ENCODE measurements at places on chromosomes 6 and 20. TPM values are rescaled to one million over a fixed set of nuclear protein-coding genes. Genes with fewer than 3 reads are reported as not detected.

NOL4L gene
- 15.9 TPM for total RNA-seq

GRCh38 chr6:137016356-137016755, 28.4 kb downstream of the IL20RA start:
- no peak overlapping the region for H3K4me3 ChIP-seq
- H3K4me1 ChIP-seq: no peaks in the 10 kb centered on the region

GRCh38 chr20:49768204-49769047, 44.2 kb upstream of the SLC9A8 start:
- H3K36me3 ChIP-seq: peaks cover 2% of the 10 kb centered on the region
- DNase-seq: peak; percentile 31
- no peak overlapping the region for H3K27ac ChIP-seq
- H3K4me1 ChIP-seq: peaks cover 13% of the 10 kb centered on the region
- peak overlapping the region; percentile 11 for H3K4me3 ChIP-seq

DNA sequence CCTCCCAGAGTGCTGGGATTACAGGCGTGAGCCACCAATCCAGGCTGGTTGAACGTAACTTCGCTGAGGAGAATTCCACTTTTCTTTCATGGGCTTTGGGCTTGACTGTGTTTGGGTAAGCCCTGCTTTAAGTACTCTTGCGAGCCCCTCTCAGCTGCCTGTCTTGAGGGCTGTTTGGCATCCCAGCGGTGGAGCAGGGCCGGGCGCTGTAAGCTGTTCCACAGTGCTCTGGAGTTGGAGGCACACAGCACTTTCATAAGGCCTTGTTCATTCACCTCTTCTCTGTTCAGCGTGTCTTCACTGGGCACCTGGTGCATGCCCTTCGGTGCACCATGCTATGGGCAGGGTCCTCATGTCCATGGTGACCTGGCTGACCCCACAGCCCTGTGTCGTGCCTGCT, 21.6 kb downstream of the PNLDC1 start:
- H3K27me3 ChIP-seq: no peaks in the 10 kb centered on the region
- peaks cover 11% of the 10 kb centered on the region for H3K36me3 ChIP-seq
- no peak overlapping the region for H3K27ac ChIP-seq
- no peak overlapping the region for H3K4me3 ChIP-seq
- DNase-seq: no peak
- H3K4me1 ChIP-seq: peaks cover 19% of the 10 kb centered on the region

DNA sequence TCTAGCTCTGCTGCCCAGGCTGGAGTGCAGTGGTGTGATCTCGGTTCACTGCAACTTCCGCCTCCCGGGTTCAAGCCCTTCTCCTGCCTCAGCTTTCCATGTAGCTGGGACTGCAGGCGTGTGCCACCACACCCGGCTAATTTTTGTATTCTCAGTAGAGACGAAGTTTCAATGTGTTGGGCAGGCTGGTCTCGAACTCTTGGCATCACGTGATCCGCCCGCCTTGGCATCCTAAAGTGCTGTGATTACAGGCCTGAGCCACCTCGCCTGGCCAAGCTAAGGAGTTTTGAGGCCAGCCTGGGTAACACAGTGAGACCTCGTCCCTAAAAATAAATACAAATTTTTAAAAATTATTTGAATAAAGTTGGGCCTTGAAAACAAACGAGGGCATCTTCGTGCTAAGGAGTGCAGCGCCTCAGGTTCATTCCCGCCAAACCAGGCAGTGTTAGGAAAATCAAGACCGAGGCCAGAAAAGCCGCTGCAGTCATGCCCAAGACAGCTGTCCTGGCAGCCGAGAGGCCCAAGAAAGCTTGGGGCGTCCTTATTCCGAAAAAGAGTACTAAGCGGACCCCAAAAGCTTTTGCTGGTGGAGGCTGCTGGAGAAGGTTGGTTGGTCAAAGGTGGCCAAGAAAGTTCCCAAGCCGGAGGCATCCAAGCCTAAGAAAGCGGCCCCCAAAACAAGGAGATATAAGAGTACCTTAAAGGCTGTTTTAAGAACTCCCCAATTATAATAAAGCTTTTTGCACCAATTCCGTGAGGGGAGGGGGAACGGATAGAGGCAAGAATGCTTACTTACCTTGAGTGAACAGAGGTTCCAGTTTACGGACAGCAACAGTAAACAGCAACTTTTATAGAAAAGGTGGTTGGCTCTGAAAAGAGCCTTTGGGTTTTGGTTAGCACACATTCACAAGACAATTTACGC, 109.0 kb downstream of the HFE start:
- H3K27me3 ChIP-seq: peaks cover 20% of the 10 kb centered on the region
- peak overlapping the region; percentile 92 for H3K27ac ChIP-seq
- peaks cover 24% of the 10 kb centered on the region for H3K36me3 ChIP-seq
- H3K4me1 ChIP-seq: peaks cover 42% of the 10 kb centered on the region

- H3K27ac ChIP-seq: no peak overlapping the region
- DNase-seq: no peak
- no peak overlapping the region for H3K4me3 ChIP-seq
- peaks cover 33% of the 10 kb centered on the region for H3K36me3 ChIP-seq
- H3K27me3 ChIP-seq: no peaks in the 10 kb centered on the region
Measured at GRCh38 chr6:87628881-87629280, 38.9 kb downstream of the ORC3 start.

DNA sequence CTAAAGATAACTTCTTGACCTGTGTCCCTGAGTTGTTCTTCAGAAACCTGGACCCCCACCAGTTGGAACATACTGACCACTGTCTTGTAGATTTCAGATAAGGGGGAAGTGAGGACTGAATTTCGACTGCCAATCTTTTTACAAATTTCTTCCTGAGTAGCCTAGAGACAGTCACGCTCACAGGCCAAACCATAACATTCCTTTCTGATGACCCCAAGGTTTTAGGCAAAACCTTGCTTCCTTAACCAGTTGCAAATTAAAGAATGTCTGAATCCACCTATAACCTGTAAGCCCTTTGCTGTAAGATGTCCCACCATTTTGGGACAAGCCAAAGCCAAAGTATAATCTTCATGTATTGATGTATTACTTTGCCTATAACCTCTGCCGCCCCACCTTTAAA, 306.9 kb downstream of the LRFN2 start:
- no peaks in the 10 kb centered on the region for H3K4me1 ChIP-seq
- H3K27me3 ChIP-seq: peaks cover 10% of the 10 kb centered on the region
- H3K4me3 ChIP-seq: no peak overlapping the region
- H3K27ac ChIP-seq: no peak overlapping the region
- no peaks in the 10 kb centered on the region for H3K36me3 ChIP-seq

GRCh38 chr6:121697921-121698320, 262.5 kb downstream of the GJA1 start:
- H3K36me3 ChIP-seq: peaks cover 1% of the 10 kb centered on the region
- H3K4me3 ChIP-seq: no peak overlapping the region
- no peaks in the 10 kb centered on the region for H3K27me3 ChIP-seq
- no peaks in the 10 kb centered on the region for H3K4me1 ChIP-seq

DNA sequence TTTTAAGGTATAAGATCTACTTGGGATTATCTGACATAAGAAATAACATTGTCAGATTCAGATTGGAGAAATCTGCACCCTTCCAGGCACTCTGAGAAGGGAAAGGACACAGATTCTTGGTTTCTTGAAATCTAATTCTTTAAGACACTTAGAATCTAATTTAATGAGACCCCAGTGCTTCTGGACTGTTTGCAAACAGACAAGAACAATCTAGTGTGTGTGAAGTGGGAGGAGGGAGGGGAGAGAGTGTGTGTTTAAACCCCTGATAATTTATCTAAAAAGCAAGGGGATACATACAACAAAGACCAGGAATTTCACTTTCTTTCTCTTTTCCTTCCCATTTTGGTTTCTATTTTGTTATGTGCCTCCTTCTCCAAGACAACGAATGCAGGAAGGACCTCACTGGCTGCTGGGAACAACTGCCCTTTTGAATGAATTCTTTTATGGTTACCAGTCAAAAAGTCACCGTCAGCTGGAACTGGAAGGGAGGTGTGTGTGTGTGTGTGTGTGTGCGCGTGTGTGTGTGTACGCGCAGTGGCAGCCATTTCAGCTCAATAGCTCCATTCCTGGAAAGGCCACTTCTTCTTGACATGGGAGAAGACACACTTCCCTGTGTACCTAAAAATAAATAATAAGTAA, 129.4 kb downstream of the BCAS1 start:
- no peak for DNase-seq
- peaks cover 40% of the 10 kb centered on the region for H3K4me1 ChIP-seq
- H3K4me3 ChIP-seq: peak overlapping the region; percentile 12
- no peak overlapping the region for H3K27ac ChIP-seq
- no peaks in the 10 kb centered on the region for H3K36me3 ChIP-seq
- no peaks in the 10 kb centered on the region for H3K27me3 ChIP-seq

- no peak overlapping the region for H3K27ac ChIP-seq
- no peaks in the 10 kb centered on the region for H3K36me3 ChIP-seq
- H3K4me3 ChIP-seq: no peak overlapping the region
- DNase-seq: no peak
- no peaks in the 10 kb centered on the region for H3K4me1 ChIP-seq
Measured at GRCh38 chr20:61840779-61841455, 224.8 kb downstream of the TAF4 start.

NDUFAF5 gene
- total RNA-seq: 31.5 TPM

RCAN2 gene
- not detected for total RNA-seq

C6orf141 gene
- total RNA-seq: 0.33 TPM

DNA sequence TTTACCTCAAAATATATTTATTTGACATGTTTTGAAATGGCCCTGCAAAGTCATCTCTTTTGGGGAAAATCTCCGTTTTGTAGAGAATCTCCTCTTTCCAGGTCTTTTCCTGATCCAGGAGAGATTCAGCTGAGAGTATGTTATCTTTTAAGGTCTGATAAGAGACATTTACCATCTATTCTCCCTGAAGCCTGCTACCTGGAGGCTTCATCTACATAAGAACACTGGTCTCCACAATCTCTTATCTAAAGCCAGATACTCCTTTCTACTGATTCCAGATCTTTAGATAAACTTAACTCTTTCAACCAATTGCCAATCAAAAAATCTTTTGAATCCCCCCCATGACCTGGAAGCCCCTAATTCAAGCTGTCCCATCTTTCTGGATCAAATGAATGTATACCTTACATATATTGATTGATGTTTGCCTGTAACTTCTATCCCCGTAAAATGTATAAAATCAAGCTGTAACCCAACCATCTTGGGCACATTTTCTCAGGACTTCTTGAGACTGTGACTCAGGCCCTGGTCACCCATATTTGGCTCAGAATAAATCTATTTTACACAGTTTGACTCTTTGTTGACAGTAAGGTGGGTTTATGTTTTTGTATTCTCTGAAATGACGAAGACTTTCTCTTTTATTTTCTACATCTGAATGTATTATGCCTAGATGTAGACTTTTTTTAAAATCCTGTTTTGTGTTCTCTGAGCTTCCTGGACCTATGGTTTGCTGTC, 95.5 kb downstream of the ECT2L start:
- H3K27me3 ChIP-seq: no peaks in the 10 kb centered on the region
- H3K36me3 ChIP-seq: peaks cover 7% of the 10 kb centered on the region
- no peaks in the 10 kb centered on the region for H3K4me1 ChIP-seq
- H3K27ac ChIP-seq: no peak overlapping the region
- no peak for DNase-seq

GRCh38 chr6:125924169-125924568, 32.4 kb upstream of the HINT3 start:
- DNase-seq: no peak
- H3K4me1 ChIP-seq: peaks cover 28% of the 10 kb centered on the region
- H3K4me3 ChIP-seq: no peak overlapping the region
- H3K36me3 ChIP-seq: peaks cover 50% of the 10 kb centered on the region

SIRPB1 gene
- total RNA-seq: 4.3 TPM

GRCh38 chr6:40410821-40411220, 176.3 kb downstream of the LRFN2 start:
- no peak for DNase-seq
- H3K4me3 ChIP-seq: no peak overlapping the region
- no peaks in the 10 kb centered on the region for H3K36me3 ChIP-seq
- H3K27ac ChIP-seq: no peak overlapping the region
- no peaks in the 10 kb centered on the region for H3K27me3 ChIP-seq
- no peaks in the 10 kb centered on the region for H3K4me1 ChIP-seq

DNA sequence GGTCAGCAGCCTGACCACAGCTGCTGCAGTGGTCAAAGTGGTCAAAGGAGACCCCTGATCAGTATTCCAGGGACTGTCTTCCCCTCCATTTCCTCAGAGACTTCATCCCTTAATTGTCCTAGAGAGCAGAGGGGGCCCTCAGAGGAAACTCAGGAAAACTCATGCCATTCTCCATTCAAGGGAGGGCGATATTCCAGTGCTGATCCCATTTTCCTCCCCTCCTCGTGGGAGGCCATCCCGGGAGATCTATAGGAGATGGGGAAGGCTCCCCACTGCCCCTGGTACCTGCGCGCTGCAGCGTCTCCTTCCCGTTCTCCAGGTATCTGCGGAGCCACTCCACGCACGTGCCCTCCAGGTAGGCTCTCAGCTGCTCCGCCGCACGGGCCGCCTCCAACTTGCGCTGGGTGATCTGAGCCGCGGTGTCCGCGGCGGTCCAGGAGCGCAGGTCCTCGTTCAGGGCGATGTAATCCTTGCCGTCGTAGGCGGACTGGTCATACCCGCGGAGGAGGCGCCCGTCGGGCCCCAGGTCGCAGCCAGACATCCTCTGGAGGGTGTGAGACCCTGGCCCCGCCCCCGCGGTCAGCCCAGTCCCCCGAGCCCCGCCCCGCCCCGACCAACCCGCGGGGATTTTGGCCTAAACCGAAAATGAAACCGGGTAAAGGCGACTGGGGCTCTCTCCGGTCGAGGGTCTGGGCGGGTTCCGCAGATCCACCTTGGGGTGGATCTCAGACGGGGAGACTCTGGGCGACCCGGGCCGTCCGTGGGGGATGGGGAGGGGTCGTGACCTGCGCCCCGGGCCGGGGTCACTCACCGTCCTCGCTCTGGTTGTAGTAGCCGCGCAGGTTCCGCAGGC, 878 bp downstream of the HLA-C start:
- peaks cover 3% of the 10 kb centered on the region for H3K27me3 ChIP-seq
- peak; percentile 81 for DNase-seq
- peaks cover 51% of the 10 kb centered on the region for H3K36me3 ChIP-seq
- peak overlapping the region; percentile 90 for H3K4me3 ChIP-seq
- H3K27ac ChIP-seq: peak overlapping the region; percentile 98
- H3K4me1 ChIP-seq: peaks cover 47% of the 10 kb centered on the region

DNA sequence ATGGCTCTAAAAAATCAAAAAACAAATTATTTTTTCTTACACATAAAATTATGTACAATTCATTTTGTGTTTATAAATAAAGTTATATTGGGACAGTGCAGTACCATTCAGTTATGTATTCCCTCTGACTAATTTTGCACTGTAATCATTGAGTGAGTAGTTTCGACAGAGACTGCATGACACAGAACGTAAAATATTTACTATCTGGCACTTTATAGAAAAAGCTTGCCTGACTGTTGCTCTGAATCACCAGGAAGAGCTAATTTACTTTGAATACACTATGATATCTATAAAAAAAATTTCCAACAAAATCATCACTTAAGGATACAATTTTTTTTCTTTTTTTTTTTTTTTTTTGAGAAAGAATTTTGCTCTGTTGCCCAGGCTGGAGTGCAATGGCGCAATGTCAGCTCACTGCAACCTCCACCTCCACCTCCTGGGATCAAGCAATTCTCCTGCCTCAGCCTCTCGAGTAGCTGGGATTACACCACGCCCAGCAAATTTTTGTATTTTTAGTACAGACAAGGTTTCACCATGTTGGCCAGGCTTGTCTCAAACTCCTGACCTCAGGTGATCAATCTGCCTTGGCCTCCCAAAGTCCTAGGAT, 11.0 kb upstream of the KHDC1L start:
- no peaks in the 10 kb centered on the region for H3K27me3 ChIP-seq
- H3K4me3 ChIP-seq: no peak overlapping the region
- no peaks in the 10 kb centered on the region for H3K36me3 ChIP-seq
- no peak for DNase-seq
- H3K4me1 ChIP-seq: no peaks in the 10 kb centered on the region

IPCEF1 gene
- 16.9 TPM for total RNA-seq

- H3K27me3 ChIP-seq: no peaks in the 10 kb centered on the region
- peaks cover 15% of the 10 kb centered on the region for H3K36me3 ChIP-seq
Measured at GRCh38 chr6:134216301-134217010, 101.5 kb downstream of the SGK1 start.

SNX21 gene
- 1.5 TPM for total RNA-seq
